ENCODE measurements at places on chromosomes 11 and 22.

DNA sequence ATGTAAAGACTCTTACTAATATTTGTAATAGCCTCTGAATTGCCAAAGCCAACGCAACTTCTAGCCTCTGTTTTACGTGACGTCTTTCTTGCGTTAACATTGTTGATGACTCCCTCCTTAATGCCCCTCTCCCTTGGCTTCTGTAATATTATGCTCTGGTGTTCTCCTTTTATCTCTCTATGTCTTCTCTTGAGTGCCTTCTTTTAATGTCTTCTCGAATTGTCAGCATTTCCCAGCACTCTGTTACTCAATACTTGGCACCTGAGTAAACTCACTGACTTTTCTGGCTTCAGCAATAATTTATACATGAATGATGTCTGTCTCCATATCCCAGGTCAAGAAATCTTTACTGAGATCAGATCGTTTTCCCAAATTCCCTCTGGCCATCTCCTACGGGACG is 68.5 kb upstream of the DDI1 start:
- no peak for DNase-seq

- no peak for DNase-seq
Measured at GRCh38 chr11:99257131-99257530, 236.4 kb downstream of the CNTN5 start.

- DNase-seq: no peak
Measured at GRCh38 chr22:47495110-47495509, 732.7 kb downstream of the TBC1D22A start.

DNA sequence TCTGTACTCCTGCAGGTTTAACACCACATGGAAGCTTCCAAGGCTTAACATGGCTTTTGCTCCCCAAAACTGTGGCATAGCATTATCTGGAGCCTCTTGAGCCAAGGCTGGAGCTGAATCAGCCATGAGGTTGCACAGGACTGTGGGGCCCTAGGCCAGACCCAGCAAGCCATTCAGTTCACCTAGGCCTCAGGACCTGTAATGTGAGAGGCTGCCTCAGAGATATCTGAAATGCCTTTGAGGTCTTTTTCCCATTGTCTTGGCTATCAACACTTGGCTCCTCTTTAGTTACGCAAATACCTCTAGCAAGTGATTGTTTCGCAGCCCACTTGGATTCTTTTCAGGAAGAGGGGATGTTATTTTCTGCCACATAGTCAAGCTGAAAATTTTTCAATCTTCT is 72.0 kb downstream of the VPREB1 start:
- no peak for DNase-seq

- no peak for DNase-seq
Measured at GRCh38 chr11:2122222-2122906, 16.8 kb downstream of the IGF2 start.
